ENCODE measurements at places on chromosomes 12 and 14. TPM values are rescaled to one million over a fixed set of nuclear protein-coding genes. Genes with fewer than 3 reads are reported as not detected.

DNA sequence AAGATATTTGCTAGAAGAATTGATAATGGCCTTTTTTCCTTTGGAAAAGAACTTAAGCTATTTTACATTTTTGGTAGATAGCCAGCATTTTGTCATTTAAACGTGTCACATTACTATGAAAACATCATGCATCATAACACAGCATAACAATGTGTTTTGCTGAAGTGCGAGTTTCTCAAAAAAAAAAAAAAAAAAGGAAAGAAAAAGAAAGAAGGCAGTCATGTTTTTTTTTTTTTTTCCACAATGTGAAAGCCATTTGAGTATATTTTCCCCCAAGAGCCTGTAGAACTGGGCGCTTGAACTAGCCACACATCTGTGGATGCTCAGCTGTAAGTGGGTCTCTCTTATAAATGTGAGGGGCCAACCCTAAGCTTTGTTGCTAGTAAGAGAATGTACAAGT is 300.1 kb downstream of the AKAP6 start:
- DNase-seq = no peak

DNA sequence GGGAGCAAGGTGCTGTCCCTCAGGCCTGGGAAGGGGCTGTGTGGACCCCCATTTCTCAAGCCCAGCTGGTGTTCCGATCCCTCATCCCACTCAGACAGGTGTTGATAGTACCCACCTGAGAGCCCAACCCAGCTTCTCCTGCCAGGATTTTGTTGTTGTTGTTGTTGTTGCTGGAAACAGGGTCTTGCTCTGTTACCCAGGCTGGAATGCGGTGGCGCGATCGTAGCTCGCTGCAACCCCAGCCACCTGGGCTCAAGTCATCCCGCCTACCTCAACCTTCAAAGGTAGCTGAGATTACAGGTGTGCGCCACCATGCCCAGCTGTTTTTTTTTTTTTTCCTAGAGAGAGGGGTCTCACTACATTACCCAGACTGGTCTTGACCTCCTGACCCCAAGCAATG is 209.9 kb downstream of the PHETA1 start:
- no peak for DNase-seq

DNA sequence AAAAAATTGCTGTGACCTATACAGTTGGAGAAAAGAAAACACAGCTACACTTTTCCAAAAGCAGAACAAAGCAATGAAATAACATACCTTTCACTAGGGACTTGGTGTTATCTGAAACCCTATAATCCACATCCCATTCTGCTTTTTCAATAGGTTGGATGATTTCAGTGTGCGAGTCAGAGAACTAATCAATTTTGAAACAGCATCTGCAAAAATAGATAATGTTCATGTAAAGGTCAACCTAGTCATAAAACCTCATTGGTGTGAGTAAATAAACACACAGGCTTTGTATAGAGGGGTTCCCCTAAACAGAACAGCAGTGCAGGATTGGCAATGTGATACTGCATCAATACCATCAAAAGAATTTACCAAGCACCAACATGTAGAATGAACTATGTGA is 173.0 kb upstream of the G2E3 start:
- DNase-seq = no peak

DNA sequence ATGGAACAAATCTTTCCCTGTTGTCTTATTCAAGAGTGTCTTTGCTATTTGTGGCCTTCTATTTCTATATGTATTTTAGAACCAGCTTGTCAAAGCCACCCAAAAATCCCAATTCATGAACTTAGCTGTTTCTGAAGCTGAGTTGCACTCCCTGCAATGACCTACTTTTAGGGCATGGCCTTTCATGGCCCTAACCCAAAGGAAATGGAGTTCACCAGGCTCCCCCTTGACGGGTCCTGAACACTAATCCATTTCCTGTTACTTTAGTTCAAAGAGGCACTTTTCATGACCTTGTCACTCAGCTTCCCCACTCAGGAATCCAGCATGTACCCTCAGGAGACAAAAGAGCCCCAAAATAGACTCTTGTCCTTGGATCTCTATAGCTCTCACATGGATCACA is 7.6 kb downstream of the TMED8 start:
- DNase-seq = no peak

Gene CCDC196
- 5.4 TPM for total RNA-seq

Gene NDUFA12
- 45.3 TPM for total RNA-seq

DNA sequence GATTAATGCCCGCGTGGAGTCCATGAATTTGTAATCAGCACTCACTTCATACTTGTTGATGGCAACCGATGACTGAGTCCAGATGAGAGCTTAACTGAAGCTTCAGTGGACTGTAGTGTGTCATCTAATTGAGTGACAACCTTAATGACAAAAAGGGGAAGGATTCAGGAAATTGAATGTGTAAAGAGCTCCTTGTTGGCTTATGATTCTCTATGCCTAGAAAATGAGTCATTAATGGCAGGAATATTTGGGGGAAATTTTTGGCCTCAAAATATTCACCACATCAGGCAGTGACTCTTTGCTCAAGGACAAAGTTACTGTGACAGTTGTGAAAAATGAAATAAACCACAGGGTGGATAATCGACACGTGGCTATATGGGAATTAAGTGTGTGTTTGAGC is 55.3 kb upstream of the STON2 start:
- DNase-seq = no peak

DNA sequence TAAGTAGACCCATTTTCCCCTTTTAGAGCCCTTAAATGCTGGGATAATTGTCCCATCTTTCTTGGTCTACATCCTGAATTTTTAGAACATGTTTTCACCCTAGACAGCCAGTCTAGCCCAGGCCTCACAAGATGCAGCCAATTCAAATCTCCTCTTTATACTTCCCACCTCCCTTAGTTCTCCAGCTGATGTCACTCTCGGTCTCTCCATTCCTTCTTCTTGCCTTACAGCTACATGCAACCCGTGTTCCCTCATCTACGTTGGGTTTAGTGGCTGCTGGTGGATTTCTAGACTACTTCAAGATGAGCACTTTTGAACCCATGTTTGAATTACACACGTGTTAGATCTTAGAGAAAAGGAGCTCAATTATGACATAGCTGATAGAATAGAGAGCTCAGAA is 132.0 kb downstream of the PPM1H start:
- no peak for DNase-seq

- DNase-seq = no peak
These were observed 86.3 kb downstream of the CALM1 start for GRCh38 chr14:90483117-90483516.

DNA sequence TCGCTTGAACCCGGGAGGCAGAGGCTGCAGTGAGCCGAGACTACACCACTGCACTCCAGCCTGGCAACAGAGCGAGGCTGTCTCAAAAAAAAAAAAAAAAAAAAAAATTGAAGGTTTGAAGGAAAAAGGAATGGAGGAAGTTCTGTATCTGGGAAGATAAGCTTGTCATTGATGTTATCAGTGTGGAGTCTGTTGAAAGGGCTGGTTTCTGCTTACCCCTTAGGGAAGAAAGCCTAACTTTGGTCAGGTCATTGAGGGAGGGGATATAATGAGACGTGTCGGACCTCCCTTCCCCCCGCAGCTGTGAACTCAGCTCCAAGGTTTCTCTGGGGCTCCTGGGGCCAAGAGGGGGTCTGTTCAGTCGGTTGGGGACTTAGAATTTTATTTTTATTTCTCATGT is 16.4 kb downstream of the DAO start:
- no peak for DNase-seq

Gene MARK3
- 86.0 TPM for total RNA-seq

DNA sequence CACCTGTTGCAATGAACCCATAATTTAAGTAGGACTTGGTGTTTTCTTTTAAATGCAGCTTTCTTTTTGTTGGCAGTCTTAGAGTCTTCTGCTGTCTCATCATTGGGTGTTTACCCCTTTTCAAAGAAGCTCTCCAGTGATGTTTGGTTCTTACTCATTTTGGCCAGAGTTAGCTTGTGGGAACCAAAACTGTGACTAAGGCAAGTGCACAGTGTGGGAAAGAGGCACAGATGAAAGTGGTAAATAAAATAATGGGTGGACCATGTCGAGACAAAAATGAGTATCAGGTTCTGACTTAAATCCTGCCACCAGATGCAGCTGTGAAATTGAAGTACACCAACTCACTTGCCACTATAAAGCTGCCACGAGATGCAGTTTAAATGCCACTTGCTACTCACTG is 615.4 kb upstream of the MIS18BP1 start:
- DNase-seq = no peak

GRCh38 chr14:68671909-68672308 is 121.0 kb downstream of the ZFP36L1 start:
- DNase-seq = no peak

Gene FOXA1
- total RNA-seq = 8.0 TPM

GRCh38 chr12:725076-725475 is 27.3 kb upstream of the WNK1 start:
- no peak for DNase-seq

DNA sequence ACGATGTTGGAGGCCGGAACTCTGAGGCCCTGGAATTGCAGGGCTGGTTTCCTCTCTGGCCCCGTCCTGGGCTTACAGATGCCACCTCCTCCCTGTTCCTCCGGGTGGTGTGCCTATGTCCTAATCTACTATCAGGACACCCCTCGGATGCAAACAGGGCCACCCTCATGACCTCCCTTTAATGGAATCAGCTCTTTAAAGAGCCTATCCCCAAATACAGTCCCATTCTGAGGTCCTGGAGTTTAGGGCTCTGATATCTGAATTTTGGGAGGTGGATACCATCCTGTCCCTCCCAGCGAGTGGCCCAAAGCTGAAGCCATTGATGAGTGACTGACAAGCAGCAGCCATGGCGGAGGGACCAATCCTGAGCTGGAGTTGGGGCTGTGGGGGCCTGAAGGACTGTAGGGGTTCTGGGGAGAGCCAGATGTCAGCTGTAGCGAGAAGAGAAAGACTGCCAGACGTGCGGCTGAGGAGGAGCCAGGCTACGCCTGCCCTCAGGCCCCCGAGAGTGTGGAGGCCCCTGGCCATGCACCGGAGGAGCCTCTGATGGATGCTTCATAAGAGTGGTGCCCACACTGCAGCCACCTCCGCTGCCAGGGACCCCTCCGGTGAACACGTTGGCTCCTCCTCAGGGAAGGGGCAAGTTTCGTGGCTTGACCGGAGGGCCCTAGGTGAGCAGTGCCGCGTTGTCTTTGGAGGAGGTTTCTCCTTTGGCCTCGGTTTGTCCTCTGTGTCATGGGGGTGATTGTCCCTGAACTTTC is 100.2 kb downstream of the KIF26A start:
- DNase-seq = no peak

- no peak for DNase-seq
These were observed 4.3 kb upstream of the RAPGEF3 start for GRCh38 chr12:47762850-47763465.

DNA sequence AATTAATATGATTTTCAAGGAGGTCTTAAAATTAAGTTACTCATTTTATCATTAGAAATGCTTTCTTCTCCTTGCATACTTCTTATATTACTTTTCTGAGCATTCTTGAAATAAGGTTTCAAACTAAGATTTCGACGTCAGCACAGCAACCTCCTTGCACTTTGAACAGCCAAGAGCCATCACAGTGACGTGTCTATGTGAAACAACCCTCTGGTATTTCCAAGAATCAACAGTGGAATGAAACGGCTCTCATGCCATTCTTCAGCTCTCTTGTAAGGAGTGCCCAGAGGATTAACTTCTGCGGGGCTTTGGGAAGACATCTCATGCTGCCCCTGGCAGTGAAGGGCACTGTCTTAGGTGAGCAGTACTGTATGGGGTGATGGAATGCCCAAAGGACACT is 109.2 kb downstream of the EFCAB11 start:
- no peak for DNase-seq

GRCh38 chr14:31389946-31390345 is 30.4 kb downstream of the HEATR5A start:
- no peak for DNase-seq

Gene GPR65
- total RNA-seq = 2.3 TPM

Gene TPH2
- total RNA-seq = not detected

Gene ADAMTS20
- total RNA-seq = 0.05 TPM

GRCh38 chr12:22625762-22626294 is 857 bp downstream of the ETNK1 start:
- DNase-seq = peak; percentile 55

Gene DPPA3
- total RNA-seq = not detected

GRCh38 chr14:96039633-96040311 is 610 bp downstream of the C14orf132 start:
- DNase-seq = no peak

- DNase-seq = no peak
These were observed 285.2 kb upstream of the SYT10 start for GRCh38 chr12:33724867-33725266.

DNA sequence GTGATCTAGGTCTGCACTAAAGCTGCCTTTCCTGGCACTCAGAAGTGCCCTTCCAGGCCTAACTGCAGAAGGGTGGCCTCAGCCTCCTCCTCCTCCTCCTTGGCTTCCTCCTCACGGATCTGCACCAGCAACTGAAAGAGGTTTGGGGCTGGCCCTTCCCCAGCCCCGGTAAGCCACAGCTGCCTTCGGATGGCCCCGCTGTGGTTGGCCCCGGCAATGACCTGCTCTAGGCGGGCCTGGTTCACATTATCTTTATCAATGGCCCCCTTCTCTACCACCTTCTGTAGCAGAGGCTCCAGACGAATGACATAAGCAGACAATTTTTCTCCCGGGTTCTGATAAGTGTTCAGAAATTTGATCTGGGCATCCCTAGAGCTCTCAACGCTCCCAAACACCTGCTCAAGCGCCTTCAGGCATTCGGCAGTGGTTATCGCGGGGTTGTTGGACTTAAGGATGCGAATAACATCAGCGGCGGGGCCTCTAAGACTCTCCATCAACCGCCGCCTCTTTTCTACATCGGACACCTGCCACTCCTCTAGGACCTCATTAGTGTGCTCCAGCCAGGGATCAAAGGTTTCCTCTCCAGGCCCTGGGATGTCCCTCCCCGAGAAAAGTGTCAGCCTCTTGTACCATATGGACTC is 1.5 kb downstream of the PNMA1 start:
- DNase-seq = no peak

DNA sequence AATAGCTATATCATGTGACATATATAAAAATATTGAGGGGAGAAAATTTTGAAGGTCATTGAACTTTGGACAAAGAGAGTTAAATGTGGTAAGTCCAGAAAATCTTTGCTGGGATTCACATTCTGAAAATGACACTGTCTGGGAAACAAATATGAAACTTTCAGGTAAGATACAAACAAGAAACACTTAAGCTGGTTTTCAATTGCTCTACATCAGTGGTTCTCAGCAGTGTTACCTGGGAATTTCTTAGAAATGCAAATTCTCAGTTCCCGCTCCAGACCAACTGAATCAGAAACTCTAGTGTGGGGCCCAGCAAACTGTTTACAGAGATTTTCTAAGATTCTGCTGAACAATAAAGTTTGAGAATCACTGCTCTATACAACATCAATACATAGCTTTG is 3.6 kb upstream of the CDK17 start:
- DNase-seq = no peak

Measured in liver (tissue), 10 donors.